ENCODE measurements at places on chromosomes 6 and 20.
A peak's percentile ranks its signal among the peaks of the same experiment; 100 is the strongest.

GRCh38 chr20:10255846-10256245 is 37.2 kb downstream of the SNAP25 start:
- DNase-seq = no peak

- DNase-seq = no peak
These were observed 161.0 kb upstream of the PRND start for GRCh38 chr20:4560667-4561066.

- no peak for DNase-seq
These were observed 80.4 kb upstream of the SLCO4A1 start for GRCh38 chr20:62561948-62562347.

GRCh38 chr6:62971976-62972658 is 239.2 kb upstream of the FKBP1C start:
- DNase-seq = no peak

- DNase-seq = peak; percentile 59
These were observed 47.2 kb downstream of the FOXF2 start for GRCh38 chr6:1436334-1437306.

DNA sequence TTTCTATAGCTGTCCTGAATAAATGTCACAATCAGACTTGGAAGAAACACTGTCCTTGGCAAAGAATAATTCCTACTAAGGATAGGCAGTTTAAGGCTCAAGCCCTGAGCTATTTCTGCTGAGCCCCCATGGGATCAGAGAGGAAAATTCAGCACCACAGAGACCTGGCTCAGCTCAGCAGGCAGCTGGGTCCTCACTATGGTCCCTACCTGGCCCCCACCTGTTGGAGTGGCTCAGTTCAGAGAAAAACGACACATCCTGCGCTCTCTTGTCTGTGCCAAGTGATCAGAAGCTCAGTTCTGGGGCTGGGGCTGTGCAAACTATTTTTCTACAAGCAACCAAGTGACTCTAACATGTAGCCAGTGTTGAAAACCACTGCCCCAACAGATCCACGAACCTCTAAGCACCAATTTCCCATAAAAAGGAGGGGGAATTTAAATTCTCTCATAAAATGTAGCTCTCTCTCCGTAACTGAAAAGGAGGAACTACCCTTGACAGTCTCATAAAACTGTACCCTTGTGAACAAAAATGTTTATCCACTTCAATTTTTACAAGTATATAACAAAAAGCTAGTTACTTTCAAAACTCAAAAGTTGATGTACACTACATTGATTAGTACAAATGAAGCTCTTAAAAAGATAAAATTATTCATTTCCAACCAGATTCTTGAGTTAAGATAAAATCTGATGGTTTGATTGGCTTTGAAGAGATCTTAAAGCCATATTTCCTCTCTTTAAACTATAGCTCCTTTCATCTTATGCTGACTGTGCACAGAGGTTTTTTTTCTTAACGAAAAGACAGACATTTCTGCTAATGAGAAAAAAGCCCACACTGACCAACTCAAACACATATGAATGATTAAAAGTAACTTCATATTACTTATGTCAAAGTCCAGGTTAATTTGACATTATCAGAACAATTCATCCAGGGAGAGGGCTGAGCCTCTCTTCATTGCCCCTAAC is 52.0 kb downstream of the KIF13A start:
- no peak for DNase-seq

DNA sequence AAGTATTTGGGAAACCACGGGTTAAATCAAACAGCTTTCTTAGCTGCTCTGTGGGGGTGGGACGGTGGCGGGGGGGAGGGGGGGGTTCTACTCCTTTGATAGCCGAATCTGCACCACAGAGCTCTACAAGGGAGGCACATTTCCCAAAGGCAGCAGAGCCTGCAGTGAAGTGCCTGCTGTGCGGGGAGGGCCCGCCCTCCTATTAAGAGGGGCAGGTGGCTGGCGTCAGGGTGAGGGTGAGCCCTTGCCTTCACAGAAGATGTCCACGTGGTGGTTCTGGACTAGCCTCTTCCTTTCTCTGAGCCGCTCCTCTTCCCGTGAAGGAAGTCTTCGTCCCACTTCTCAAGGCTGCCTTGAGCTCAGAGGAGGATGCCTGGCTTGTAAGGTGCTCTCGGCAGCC is 174.9 kb upstream of the THBS2 start:
- DNase-seq = no peak

GRCh38 chr20:48196486-48196885 is 411.2 kb upstream of the SULF2 start:
- no peak for DNase-seq
